NCI-H1092 (cell line): ENCODE measurements at places on chromosomes 5 and 9.

- DNase-seq: no peak
Observed at GRCh38 chr9:36398745-36399144, 1.3 kb downstream of the RNF38 start.

DNA sequence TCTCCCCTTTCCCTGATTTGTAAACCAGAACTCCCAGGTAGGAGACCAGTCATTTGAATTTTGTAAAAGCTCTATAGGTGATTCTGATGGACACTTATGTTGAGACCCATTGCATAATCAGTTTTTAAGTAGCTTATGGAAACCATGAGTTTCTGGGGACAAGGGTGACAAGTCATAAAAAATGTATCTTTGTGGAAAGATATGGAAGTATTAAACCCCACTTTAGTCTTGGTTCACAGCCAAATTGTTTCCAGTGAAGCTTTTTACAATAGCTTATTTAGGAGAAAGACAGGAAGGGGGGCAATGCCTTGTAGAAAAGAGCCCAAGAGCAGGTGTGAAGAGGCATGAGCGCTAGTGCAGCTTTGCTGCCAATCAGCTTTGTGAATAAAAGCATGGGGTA, 453 bp upstream of the CCL28 start:
- peak; percentile 4 for DNase-seq

- DNase-seq: no peak
Observed at GRCh38 chr5:36026706-36027465, 35.7 kb upstream of the UGT3A1 start.

DNA sequence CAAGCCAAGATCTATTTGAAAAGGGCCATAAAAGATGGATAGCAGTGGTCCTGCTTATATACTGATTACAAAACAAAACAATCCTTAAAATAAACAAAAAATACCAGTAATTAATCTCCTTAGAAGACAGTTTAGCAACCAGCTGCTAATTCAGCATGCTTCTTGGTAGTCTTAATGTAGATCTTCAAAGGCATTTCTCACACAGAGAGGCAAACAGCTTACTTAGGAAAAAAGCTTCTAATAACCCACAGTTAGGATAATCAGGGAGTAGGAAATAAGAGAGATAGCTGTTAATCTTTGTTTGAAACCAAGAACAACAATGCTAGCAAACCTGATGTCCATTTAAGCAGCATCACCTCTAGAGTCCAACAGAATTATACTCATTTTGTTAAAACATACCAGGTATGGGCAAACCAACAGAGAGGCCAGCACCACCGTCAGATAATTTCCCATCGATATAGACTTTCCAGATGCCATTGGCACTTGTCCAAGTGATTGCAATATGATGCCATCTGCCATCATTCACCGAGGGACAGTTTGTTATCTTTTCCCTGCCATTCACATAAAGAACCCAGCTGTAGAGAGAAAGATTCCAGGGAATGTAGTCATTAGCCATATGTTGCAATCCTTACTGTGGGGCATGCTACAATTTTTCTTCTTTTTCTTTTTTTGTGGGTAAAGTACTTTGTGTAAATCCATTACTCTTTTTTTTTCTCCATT, 105.6 kb upstream of the TXNDC8 start:
- DNase-seq: peak; percentile 49

GRCh38 chr9:105967797-105968196, 273.5 kb downstream of the TMEM38B start:
- DNase-seq: peak; percentile 22

- DNase-seq: no peak
Observed at GRCh38 chr5:150574818-150575547, 65.5 kb upstream of the SYNPO start.

DNA sequence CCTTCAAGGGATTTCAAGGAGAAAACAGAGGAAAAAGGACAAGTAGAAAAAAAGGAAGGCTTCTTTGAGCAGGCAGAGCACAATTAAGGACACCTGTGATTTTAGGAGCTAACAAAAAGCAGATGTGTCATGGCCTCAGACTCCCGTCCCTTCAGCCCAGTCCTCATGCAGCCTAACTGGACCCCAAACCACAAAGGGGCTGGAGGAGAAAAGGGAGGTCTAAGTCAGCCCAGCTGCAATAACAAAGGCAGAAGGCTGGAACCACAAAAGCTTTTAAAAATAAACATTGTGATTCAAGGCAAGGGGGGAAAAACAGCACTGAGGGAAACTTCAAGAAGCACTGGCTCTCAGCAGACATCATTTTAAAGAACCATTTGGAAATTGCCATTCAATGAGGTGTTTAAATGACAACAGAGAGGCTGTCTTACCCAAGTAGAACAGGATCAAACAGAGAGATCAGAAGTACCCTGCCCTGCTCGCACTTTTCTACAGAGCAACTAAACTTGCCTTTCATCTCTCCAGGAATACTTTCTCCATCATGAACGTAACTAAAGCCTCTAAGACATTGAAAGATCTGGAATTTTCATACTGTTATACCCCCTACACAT, 89.3 kb downstream of the SEMA5A start:
- DNase-seq: no peak

- no peak for DNase-seq
Observed at GRCh38 chr9:75639971-75640610, 250.4 kb upstream of the PCSK5 start.

DNA sequence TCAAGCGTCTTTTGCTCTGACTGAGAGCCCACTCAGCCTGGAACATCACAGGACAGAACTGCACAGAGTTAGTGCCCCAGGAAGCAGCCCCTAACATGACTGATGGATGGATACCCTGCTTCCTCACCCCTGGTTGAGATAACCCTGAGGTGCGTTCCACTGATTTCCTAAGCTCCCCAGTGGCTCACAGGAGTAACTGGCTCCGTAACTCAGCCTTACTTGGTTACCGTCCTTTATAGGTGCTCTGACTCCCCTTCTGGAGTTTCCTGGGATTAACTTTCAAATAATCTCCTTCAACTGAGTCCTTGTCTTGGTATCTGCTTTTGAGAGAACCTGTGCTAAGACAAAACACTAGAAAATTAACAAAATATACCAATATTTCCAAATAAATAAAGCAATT, 449.5 kb downstream of the AGTPBP1 start:
- no peak for DNase-seq

DNA sequence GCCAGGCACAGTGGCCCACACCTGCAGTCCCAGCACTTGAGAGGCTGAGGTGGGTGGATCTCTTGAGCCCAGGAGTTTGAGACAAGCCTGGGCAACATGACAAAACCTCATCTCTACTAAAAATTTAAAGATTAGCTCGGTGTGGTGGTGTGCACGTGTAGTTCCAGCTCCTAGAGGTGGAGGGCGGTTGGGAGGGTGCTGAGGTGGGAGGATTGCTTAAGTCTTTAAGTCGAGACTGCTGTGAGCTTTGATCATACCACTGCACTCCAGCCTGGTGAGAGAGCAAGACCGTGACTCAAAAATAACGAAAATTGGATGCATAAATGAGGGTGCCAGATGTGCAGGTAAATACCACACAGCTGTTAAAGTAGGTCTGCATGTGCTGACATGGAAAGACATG, 39.3 kb upstream of the TDRD7 start:
- DNase-seq: no peak

DNA sequence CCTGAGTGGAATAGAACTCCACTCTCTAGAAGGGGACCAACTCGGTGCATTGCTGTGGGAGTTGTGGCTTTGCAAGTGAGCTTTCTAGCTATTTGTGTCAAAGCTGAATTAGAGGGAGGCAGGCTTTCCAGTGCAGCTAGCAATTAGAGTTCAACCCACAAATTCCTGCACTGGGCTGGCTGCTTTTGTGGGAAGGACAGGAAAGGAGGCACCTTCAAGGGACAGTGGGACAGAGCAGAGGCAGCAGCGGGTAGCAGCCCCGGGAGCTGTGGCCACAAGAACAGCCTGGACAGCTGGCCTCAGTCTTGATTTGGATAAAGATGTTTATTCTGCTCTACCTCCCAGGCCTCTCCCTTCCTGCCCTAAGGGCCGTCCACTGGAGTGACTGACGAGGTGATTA, 83.7 kb upstream of the SLIT3 start:
- DNase-seq: no peak

- DNase-seq: no peak
Observed at GRCh38 chr5:41835645-41836044, 34.6 kb downstream of the OXCT1 start.

DNA sequence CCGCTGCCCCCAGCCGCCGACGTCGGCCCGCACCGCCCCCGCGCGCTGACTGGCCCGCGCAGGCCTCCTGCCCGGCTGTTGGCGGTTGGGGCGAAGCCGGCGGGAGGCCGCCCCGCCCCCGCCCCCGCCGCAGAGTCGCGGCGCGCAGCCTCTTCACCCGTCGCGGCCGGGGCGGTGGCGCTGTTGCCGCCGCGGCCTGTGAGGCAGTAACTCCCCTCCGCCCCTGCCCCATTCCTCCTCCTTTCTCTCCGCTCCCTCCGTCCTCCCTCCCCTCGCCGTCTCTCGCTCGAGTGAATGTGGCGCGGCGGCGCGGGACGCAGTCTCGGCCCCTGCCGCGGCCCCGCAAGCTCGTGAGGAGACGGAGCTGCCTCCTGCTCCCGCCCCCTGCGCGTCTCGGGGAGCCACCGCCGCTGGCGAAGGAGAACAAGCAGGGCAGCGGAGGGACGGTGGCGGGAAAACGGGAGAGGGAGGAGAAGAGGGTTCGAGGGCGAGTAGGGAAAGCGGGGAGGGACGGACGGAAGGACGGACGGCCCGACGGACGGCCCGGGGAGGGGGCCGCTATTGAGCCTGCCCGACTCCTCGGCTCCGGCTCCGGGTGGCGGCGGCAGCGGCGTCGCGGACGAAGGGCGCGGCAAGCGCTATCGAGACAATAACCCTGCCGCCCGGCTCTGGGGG, 637 bp upstream of the ERBIN start:
- DNase-seq: peak; percentile 70
